ENCODE measurements at places on chromosomes 1 and 21.
A peak's percentile ranks its signal among the peaks of the same experiment; 100 is the strongest.

DNA sequence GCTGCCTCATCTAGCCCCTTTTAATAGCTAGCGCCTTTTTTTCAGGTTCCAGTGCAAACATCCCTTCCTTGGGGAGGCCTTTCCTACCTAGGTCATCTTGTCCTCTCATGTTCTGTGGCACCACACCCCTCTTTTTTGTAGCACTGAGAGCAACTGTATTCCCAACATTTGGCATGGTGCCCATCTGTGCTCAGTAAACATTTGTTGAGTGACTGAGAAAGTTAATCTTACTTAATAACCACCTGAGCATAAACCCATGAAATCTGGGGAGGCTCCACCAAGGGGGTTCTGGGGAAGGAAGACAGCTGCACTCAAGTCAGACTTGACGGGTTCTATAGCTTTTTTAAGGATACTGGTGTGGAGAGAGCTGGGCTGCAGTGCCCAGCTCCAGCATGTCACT lies 90.0 kb downstream of the NOS1AP start:
- no peak for DNase-seq

DNA sequence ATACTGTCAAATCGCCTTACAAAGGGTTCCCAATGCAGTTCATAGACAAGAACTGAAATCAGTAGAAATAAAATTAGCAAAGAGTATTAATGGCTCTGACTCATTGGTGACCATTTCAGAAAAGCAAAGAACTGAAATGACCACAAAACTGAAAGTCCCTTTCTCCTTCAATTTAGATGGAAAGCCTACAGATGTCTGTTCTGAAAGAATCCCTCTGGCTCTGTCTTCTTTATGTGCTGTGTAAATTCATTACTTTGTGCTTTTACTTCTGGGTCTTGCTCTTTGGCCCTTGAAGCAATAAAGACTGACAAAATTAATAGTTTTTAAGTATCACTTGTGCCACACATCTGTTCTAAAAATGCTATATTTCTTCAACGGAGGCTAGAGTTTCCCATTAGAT lies 62.7 kb upstream of the GPR89A start:
- DNase-seq: no peak

GRCh38 chr1:112435448-112435847 lies 39.4 kb downstream of the CTTNBP2NL start:
- DNase-seq: no peak

DNA sequence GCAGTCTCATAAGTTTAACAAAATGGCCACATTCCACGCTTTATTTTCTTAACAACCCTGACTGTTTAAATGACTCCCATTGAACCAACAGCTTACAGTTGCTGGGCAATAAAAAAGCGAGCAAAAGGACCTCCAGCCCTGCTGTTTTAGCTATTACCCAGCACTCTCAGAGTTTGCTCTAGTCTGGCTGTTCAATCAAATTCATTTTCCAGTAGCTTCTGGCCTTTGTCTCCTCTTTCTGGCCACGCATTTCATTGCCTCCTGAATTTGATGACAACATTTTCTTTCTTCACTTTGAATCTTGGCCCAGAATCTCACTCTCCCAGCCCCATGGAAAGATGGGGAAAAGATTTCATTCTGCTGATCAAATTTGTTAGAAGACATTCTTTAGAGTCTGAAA lies 44.1 kb upstream of the DOCK7 start:
- DNase-seq: no peak

GRCh38 chr21:33848249-33848953 lies 67.2 kb downstream of the ATP5PO start:
- no peak for DNase-seq

DNA sequence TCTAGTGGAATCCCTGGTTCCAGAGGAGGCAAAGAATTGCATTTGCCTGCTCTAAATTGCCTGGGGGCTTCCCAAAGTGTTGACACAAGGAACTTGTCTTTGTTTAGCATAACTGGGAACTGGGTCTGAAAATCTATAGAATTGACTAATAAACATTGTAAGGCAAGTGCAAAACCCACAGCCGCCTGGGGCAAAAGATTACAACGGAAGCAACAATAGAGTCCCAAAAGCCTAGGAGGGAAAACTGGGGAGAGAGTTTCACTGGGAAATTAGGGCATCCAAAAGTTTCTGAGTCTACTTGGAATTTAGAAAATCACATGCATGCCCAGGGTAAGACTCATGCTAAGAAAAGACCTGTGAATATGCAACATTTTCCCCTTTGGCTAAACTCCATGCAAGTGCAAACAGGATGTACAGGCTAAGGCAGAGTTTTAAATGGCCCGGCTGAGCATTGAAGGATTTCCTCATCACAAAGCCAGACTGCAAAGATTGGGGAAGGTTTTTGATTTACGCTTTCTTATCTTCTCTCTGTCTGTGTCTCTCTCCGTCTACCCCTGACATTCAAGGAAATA lies 725.3 kb upstream of the NCAM2 start:
- DNase-seq: no peak

DNA sequence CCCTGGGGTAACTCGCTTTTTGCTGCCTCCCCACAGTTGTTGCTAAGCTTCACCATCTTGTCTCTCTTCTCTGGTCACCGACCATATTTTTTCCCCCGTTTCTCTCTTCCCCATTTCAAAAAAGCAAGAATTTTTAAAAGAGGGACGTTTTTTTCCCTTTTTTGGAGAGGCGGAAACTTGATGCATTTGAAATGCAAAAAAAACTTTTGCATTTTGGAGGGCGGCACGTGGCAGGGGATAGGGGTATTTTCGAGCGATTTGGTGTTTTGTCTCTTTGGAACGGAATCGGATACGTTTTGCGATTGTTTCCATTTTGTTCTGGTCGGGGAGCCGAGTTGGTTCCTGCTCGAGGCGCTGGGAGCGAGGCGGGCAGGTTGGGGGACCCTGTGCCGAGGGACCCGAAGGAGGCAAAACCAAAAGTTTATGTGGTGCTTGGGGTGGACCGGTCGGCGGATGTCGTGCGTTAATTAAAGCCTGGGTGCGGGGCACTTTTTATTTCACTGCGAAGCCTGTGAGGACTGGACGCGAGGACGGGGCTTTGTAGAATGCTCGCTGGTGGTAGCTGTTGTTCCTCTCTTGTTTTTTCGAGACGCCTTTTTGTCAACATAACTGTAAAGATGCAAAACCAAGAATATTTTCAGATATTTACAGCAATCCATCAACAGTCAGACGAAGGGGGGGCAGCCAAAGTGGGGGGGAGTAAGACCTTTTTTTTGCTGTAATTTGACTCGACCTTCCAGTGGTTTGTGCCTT lies 884 bp downstream of the H3-3A start:
- peak; percentile 50 for DNase-seq

GRCh38 chr1:84876353-84876752 lies 16.7 kb downstream of the LPAR3 start:
- no peak for DNase-seq

GRCh38 chr1:231512147-231512698 lies 16.2 kb upstream of the TSNAX start:
- DNase-seq: no peak

DNA sequence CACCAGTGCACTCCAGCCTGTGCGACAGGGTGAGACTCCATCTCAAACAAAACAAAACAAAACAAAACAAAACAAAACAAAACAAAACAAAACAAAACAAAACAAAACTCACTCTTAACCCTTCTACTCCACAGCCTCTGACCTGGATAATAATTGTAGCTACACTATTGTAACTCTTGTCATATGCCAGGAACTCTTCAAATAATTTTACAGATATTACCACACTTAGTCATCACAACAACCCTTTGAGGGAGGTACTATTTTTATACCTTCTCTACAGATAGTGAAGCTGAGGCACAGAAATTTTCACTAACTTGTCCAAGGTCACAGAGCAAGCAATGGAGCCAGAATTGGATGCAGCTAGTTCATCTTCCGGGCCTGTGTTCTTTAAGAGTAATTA lies 547.8 kb downstream of the ADGRL2 start:
- DNase-seq: no peak

- DNase-seq: no peak
Observed at GRCh38 chr1:156150333-156151011, 2.9 kb upstream of the SEMA4A start.

DNA sequence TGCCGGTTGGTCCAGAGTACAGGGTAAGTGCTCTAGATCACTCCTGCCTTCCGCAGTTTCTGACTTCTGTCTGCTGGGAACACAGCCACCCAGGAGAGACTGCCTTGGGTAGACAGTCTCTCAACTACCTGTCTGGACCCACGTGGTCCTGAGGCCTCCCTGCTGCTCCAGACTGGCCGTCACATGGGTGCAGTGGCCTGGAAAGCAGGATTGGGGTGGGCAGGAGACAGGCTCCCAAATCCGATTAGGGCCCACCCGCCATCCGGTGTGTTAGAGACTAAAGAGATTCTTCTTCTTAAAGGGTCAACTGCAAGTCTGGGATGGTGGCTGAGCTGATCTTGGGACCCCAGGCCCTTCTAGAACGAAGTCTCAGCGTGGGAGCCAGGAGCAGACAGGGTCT lies 105.5 kb downstream of the EBNA1BP2 start:
- DNase-seq: no peak

DNA sequence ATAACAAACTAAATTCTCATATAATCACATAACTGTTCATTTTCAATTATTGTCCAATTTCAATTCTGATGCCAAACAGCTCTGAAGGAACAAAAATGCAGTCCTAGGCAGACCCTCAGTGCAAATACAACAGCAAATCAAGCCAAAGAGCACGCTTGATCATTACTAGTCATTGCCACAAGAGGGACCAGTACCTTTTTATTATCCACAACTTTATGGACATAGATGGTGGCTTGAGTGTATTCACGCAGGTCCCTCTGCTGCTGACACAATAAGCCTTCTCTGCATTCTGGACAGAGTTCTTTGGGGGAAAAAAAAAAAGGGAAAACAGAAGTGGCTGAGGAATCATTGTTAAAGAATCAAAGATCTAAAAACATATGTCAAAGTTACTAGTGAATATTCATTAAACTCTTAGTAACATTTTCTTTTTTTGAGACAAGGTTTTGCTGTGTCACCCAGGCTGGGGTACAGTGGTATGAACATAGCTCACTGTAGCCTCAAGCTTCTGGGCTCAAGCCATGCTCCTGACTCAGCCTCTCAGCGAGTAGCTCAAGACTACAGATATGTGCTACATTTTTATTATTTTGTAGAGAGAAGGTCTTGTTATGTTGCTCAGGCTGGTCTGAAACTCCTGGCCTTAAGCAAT lies 34.3 kb upstream of the RAP1GAP start:
- DNase-seq: no peak

DNA sequence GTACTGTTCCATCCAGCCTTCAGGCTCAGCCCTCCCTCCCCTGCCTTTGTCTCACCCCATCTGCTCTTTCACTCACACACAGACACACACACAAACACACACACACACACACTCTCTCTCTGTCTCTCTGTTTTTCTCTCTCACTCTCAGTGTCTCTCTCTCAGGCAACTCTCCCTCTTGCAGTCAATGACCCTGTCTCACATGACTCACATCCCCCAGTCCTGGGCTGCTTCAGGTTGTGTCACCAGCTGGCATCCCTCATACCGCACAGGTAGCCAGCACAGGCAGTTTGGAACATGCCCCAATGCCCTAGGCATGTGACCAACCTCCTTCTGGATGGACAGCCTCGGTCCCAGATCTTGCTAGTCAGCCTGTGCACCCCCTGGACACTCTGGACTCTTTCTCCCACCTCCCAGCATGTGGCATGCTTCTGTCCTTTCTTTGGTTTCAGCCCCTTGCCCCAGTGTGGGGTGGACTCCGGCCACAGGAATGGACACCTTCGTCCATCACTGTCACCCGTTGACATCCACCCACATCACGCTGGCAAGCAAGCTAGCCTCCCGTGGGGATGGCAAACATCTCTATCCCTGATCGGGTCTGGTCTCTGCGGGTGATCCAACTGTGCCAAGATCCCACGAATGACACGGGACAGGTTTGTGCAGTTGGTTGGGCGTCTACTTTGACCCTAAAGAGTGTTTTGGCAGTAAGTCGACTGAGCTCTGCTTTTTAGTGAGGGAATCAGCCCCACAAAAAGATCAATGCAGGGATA lies 23.4 kb upstream of the FCGR2A start:
- DNase-seq: no peak

- DNase-seq: no peak
Observed at GRCh38 chr1:64686828-64687724, 57.8 kb upstream of the RAVER2 start.

DNA sequence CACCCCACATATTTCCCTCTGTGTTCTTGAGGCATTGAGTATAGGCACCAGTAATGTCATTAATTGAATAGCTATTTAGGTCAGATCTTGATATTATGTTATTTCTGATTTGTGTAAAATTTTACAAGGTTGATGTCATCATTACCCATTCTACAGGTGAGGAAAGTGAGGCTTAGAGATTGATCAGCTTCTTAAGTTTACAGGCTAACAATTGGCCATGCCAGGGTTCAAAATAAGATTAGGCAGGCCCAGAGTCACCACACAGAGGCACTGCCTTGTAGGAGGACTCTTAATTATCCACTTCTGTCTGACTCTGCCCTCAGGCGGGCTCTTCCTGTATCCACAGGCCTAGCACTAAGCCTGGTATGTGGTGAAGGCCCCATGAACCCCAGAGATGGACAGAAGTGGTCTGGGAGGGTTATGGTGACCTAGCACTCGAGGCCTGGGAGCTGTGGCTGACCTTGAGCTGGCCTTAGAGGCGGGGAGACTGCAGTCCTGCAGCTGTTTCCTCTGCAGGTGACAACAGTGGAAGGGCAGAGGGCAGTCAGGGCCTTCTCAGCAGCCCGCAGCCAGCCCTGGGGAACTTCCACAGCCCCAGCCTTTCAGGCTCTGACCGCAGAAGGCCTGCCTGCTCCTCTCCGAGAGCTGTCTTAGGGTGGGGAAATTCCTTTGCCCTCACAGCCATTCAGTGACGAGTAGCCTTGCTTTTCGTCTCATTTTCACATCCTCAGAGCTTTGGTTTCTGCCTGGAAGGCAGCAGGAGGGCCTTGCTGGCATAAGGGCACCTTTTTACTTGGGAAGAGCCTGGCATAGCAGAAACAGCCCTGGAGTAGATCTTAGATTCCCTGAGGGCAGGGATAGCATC lies 12.2 kb downstream of the ZDHHC18 start:
- DNase-seq: no peak

DNA sequence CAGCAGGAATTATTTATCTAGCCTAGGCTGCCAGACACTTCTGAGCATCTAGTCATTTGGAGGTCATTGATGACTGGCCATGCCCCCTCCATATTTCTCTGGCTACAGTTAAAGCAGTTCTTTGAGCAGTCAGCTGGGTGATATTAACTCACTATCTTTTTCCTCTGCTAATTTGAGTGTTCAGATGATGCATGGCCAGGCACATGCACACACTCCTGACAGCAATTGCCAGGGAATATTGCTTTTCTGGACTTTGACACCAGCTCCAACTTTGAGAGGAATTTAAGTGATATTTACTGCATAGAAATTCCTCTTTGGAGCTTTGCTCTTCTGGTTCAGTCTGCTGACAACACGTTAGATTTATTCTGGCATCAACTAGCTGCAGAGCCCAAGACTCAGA lies 52.6 kb downstream of the CD247 start:
- DNase-seq: no peak
